ENCODE measurements at places on chromosomes 13 and 19. TPM values are rescaled to one million over a fixed set of nuclear protein-coding genes. Genes with fewer than 3 reads are reported as not detected.

- DNase-seq: no peak
Observed at GRCh38 chr13:68176475-68176874, 946.3 kb upstream of the PCDH9 start.

- DNase-seq: no peak
Observed at GRCh38 chr19:56103027-56103614, 18.0 kb downstream of the ZNF787 start.

GRCh38 chr13:23995283-23996073, 98.2 kb upstream of the C1QTNF9B start:
- DNase-seq: no peak

- no peak for DNase-seq
Observed at GRCh38 chr19:41887711-41888382, 4.9 kb downstream of the ARHGEF1 start.

- DNase-seq: no peak
Observed at GRCh38 chr19:36963280-36963679, 47.1 kb downstream of the ZNF568 start.

GRCh38 chr13:46334035-46334822, 52.8 kb downstream of the RUBCNL start:
- no peak for DNase-seq

GRCh38 chr19:29967623-29968022, 25.6 kb downstream of the URI1 start:
- no peak for DNase-seq

DNA sequence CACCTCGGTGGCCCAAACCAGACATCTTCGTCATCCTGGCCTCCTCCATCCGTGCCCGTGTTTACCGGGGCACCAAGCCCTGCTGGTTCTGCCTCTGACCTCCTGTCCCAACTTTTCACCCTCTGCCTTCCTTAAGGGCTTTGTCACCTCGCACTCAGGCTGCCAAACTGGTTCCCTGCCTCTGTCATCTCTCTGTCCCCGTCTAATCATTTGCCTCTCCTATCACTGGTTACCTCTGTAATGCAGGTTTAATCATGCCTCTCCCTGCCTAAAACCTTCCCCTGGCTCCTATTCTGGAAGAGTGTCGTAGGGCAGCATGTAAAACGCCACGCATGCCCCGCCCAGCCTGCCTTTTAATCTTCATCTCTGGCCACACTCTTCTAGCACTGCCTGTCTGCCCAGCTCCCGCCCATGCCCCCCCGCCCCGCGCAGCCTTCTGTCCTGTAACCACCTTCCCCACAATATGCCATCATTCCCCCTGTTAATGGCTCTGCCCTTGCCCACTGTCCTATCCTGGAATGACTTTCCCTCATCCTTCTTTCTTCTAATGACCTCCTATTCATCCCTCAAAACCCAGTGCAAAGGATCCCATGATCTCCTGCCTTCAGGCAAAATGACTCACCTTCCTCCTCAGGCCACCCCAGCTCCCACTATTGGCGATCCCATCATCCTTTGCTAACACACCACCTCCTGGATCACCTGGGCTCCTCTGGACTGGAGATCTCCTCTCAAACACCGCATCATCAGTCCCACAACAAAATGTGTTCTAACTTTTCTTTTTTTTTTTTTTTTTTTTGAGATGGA, 66.7 kb downstream of the PEX11G start:
- DNase-seq: no peak

Gene SOHLH2
- total RNA-seq: not detected

Gene NKPD1
- 0.72 TPM for total RNA-seq

All from omental fat pad (tissue), 4 donors.